ENCODE measurements at places on chromosomes 13 and 19.

GRCh38 chr13:54433493-54434206 lies 1405.0 kb downstream of the OLFM4 start:
- DNase-seq, result no peak

- DNase-seq, result no peak
These were observed 47.3 kb upstream of the MTIF3 start for GRCh38 chr13:27497563-27498230.

DNA sequence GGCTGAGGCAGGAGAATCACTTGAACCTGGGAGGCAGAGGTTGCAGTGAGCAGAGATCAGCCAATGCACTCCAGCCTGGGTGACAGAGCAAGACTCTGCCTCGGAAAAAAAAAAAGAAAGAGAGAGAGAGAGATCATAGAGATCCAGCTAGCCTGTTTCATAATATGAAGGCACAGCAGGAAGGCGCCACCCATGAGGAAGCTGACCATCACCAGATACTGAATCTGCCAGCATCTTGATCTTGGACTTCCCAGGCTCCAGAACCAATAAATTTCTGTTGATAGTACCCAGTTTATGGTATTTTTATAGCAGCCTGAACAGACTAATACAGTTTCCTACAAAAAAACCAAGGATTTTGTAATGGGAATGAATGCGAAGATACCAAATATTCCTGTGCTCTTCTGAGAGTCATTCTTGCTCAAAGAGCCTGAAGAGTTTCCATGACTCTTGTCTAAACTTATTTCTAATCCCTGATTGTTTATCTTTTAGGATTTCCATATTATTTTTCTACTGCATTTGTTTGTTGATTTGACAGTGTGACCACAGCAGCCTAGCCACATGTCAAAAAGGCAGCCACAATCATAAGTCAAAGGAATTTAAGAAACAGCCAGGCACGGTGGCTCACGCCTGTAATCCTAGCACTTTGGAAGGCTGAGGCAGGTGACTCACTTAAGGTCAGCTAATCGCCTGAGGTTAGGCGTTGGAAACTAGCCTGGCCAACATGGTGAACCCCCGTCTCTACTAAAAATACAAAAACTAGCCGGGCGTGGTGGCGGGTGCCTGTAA lies 37.7 kb upstream of the PDCD5 start:
- DNase-seq, result no peak

GRCh38 chr13:30746791-30747190 lies 11.4 kb downstream of the ALOX5AP start:
- no peak for DNase-seq

GRCh38 chr19:33631609-33631973 lies 9.8 kb downstream of the CHST8 start:
- peak; percentile 57 for DNase-seq

DNA sequence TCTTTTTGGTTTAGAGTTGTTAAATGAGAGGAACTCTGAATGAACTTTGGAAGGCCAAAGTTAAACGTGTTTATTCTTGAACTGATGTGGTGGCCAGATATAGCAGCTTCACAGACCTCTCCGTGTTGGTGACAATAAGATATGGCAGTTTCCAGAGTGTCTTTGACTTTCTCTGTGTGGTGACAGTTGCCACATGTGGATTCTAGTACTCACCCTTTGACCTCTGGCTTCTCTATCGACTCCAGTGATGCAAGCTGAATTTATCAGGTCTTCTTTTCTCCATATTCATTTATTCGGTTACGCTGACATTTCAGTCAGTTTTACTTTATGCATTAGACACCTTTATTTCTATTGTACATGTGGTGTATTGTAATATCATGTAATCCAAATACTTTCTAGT lies 1469.5 kb downstream of the SLITRK1 start:
- DNase-seq, result no peak

GRCh38 chr19:39335168-39335548 lies 685 bp downstream of the GMFG start:
- no peak for DNase-seq

DNA sequence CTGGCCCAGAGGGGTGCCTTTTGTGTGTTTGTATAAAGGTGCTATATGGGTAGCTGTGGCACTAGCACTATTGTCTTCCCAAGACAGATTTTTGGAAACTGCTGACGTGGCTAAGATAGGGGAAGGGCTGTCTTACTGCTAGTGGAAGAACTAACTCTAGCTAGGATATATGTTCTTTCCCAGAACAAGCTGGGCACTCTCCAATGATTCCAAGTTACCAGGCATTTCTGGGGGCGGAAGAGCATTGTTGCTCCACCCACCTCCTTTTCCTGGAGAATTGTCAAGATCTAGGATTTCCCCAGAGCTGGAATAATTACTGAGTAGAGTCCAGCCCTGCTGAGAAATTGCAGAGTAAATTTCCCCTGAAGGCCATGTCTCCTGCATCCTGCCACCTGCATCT lies 408.3 kb downstream of the KLF5 start:
- no peak for DNase-seq

GRCh38 chr19:54871696-54872095 lies 2.3 kb upstream of the FCAR start:
- no peak for DNase-seq

Measured in upper lobe of right lung (tissue), 1 donor.